ENCODE measurements at places on chromosomes 11 and 22.

GRCh38 chr11:132050049-132050448, 679.6 kb downstream of the NTM start:
- DNase-seq: no peak

- DNase-seq: no peak
These were observed 7.3 kb upstream of the BRSK2 start for GRCh38 chr11:1382429-1382828.

DNA sequence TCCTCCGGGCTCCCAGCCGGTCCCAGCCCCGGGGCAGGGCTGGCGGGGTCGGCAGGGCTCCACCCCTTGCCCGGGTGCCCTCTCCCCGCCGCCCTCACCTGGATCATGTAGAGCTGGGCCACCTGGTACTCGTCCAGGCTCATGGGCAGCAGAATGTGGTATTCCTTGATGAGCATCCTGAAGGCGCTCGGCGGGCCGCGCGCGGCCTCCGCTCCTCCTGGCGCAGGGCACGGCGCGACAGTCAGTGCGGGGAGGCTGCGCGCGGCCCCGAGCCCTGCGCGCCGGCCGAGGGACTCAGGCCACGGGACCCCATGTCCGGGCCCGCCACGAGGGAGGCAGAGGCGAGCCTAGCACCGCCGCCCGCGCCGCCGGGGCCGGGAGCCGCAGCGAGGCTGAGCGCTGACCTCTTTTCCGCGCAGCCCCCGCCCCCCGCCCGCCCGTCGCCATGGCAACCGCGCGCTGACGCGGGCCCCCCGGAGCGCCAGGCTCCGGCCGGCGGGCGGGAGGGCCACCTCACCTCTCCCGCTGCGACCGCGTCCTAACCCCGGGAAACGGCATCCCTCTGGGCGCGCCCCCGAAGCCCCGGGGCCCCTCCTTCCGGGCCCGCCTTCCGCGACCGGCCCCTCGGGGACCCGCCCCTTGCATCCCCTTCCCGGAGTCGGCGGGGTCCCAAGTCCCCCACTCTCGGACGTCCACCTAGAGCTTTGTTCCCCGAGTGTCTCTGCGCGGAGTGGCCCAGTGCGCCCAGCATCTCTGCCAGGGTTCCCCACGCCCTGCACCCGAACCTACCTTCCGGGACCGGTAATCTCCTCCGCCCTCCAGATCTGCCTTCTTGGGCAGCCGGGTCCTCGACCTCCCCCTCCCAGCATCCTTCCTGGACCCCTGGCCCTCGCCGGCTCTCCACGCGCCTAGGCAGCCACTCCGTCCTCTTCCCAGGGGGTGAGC, 886 bp downstream of the PITPNM1 start:
- DNase-seq: no peak

GRCh38 chr11:130738611-130739010, 177.7 kb downstream of the SNX19 start:
- DNase-seq: no peak

GRCh38 chr11:121661880-121662486, 209.2 kb upstream of the SORL1-AS1 start:
- DNase-seq: no peak

DNA sequence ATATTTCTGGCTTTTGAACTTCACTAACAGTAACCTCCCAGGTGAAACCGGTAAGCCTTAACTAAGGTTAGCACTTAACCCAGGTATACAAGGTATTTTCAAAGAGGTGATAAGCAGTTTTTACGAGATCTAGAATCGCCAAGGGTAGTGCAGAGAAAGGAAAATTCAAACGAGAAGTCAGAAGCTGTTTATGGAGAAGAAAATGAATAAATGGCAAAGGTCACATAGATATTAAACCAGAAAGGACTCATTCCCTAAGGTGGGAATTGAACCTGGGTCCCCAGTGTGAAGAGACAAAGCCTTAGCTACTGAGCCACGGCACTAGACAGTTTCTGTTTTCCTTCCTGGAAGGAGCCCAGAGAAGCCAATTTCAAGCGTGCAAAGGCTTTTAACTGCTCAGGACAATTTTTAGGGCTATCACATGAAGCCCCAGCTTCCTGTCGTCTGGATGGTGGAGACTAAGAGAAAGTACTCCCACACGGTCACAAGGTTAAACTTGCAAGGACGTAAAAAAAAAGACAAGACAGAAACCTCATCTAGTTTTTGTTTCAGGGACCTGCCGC, 5.7 kb upstream of the C1QTNF6 start:
- DNase-seq: no peak

GRCh38 chr11:121586750-121587149, 134.0 kb upstream of the SORL1-AS1 start:
- DNase-seq: no peak

DNA sequence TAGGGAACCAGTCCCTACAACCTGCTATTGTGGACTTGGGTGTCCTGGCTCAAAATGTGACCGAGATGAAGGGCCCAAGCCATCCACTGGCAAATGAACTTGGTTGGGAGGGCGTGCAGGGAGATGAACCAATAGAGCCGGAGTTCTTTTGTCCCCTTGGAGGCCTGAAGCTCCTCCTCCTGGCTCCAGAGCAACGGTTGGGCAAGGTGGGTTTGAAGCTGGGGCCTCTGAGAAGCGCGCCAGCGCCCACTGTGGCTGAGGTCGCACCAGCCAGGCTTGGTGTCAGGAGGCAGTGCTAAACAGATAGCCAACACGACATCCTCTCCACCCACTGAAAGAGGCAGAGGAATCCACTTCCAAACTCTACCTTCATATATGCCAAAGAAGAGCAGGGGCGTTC, 36.0 kb upstream of the PACSIN2 start:
- no peak for DNase-seq

DNA sequence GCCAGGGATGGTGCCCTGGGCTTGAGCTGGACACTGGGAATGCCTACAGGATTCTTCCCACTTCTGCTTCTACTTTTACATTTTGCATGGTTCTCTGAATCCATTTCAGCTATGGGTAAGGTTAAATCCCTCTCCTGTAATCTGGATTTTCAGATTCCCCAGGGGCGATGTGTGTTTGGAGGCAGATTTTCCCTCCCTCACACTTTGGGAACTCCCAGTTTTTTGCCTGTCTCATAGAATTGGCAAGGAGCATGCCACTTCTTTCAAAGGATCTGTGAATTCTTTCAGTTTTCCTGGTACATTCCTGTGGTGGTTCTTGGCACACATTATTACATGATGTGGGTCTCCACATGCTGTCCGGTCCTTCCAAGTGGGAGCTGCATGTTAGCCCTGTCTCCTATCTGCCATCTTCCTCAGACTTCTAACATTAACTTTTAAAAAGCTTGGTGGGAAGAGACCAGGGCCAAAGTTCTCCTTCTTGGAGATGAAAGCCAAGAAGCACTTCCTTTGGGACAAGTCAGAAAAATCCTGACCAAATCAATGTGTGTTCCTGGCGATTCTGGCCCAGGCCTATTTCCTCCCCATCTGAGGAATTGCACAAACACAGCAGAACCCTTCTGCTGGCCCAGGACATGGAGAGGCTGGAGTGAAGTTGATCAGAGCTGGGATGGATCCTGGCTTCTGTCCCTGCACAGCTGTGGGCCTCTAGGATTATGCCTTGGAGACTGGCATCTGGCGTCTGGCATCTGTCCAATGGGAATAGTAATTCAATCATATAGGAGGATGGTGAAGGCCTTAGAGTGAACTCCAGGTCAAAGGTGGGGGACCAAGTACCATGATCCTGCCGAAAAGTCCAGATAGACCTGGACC, 5.4 kb upstream of the APOL2 start:
- DNase-seq: no peak

DNA sequence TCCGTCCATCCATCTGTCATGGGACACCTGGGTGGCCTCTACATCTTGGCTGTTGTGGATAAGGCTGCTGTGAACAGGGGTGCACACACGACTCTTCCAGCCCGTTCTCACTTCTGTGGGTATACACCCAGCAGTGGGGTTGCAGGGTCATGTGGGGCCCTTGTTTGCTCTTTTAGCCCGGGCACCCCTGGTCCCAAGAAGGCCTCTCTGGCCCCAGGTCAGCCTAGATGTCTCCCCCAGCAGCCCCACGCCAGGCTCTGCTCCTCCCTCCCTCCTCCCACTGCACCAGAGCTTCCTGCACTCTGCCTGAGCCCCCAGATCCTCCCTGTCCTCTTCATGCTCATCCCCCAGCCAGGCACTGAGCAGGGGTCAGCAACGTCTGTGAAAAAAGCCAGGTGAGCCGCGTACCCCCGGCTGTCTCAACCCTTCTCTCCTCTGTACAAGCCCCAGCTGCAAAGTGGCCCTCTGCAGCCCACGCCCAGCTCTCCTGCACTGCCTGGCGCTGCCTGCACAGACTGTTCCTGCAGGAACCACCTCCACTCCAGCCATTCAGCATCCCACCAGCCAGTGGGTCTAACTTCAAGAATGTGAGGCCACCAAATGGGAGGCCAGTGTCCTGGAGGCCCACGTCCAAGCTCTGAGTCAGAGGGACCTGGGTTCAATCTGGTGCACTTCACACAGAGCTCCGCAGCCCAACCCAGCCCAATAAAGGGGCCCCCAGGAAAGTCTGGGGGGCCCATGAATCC, 1508.9 kb downstream of the BRD1 start:
- DNase-seq: no peak

DNA sequence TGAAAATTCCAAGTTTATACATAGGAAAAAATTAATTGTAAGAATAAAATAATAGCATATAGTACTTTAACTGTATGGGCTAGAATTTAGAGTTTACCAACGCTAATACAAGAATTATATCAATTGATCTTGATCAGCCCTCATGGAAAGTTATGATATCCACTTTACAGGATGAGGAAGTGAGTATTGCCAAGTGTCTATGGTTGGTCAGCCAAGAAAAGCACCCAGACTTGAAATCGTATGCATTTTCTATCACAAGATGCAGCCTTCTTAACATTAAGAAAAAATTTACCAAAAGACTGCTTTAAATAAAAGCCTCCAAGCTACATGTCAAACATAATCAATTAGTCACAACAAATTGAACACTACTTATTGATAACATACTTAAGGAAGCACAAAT, 53.0 kb downstream of the DDI1 start:
- no peak for DNase-seq

- DNase-seq: no peak
These were observed 267.2 kb downstream of the TENM4 start for GRCh38 chr11:79173615-79174014.

- no peak for DNase-seq
These were observed 236.6 kb upstream of the ANO3 start for GRCh38 chr11:26095340-26095739.

DNA sequence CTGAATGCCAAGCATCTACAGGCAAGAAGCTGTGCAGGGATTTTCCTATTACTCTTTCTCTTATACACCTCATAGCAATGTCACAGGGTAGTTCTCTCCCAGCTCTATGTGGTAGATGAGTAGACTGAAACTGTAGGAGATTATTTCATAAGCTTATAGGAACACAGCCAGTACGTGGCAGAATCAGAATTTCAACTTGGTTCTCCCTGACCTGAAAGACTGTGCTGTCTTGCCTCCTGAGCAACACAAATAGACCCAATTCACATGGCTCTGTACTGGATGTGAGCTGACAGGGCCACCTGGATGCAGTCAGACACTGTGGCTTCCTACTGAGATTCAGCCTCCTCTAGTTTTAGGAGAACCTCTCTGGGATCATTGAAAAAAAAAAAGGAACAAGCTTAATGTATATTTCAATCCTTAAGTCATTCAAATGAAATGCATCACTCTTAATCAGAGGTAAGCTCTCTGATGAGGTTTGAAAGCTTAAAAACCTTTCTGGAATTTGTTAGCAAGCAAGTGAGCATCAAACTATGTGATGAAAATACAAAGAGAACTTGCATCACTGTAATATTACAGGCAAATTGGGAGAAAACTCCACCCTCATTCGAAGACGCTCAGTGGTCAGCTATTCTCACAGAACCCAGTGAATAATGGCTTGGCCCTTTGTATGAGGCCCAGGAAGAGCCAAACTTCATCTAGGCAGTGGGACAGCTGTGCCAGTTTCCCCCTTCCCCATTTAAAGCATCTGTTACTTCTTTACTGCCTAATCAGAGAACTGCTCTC, 1039.3 kb downstream of the NTM start:
- DNase-seq: no peak

DNA sequence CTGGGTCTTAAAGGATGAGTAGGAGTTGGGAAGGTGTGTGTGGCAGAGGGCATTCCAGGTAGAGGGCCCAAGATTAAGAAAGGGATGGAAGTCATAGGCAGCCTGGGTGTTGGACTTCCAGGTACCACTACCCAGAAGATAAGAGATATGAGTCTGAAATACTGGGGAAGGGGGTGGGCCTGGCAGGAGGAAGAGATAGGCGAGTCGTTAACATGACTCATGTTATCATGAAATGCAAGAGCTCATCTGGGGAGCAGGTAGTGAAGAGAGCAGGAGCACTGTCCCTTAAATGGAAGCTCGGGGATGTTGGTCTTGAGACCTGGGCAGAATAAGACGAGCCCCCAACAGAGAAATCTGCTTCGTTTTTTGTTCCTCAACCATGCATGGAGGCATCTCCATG, 10.2 kb downstream of the ZC3H7B start:
- DNase-seq: no peak

DNA sequence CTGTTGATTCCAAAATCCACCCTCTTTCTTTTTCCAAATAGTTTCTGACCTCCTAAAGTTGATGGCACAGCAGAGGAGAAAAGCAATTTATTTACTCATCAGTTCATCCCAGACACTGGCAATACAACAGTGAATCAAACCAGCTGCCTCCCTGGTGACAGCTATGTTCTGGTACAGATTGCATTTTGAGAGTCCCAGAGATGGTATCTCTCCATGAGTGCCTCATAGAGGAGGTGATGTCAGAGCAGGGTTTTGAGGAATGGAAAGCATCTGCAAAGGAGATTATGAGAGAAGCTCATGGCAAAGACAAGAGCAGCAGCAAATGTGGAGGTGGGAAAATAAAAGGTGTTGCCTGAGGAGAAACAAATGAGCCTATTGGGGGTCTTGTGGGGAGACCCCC, 377.2 kb downstream of the MN1 start:
- DNase-seq: no peak

- DNase-seq: no peak
These were observed 65.7 kb upstream of the DDI1 start for GRCh38 chr11:103970701-103971249.

- no peak for DNase-seq
These were observed 711.3 kb downstream of the OPCML start for GRCh38 chr11:132821014-132821413.

DNA sequence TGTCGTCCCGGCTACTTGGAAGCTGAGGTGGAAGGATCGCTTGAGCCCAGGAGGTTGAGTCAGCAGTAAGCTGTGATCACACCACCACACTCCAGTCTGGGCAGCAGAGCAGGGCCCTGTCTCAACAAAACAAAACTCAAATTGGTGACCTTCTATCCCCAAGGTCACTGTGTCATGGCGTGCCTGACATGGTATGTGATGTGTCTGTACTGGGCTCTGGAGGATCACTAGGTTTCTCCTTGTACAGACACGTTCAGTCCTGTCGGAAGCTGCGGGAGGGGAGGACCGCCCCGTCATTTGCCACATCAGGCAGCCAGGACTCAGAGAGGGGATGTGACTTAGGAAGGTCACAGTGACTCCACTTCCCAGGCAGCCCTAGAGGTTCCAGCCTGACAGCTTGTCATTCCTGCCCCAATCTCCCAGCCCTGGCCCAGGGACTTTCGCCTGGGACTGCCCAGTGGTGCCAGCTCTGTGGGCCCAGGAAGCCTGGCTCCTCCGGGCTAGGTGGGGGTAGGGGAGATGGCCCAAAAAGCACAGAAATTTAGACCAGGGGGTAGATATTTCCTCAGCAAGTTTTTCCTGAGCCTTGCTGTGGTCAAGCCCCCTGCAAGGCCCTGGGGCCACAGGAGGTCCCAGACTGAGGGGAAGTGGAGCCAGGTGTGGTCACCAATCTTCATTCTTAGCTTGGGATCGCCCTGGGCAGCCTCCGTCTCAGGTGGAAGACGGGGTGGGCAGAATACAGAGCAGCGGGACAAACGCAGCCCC, 53.2 kb downstream of the TRIOBP start:
- DNase-seq: no peak

GRCh38 chr11:12029738-12030363, 21.4 kb upstream of the DKK3 start:
- no peak for DNase-seq

GRCh38 chr11:104625246-104625645, 273.0 kb downstream of the CASP12 start:
- no peak for DNase-seq

Measured in SK-N-MC (cell line).